SJSA1 (cell line): ENCODE measurements at places on chromosomes 3 and 15. TPM values are rescaled to one million over a fixed set of nuclear protein-coding genes. Genes with fewer than 3 reads are reported as not detected.

The ZNF80 gene
- not detected in 2 replicates for total RNA-seq

The CCR9 gene
- total RNA-seq: not detected in 2 replicates

The POPDC2 gene
- 0.97 TPM in 1 of 2 replicates, not detected in the other for total RNA-seq

The ST3GAL6 gene
- total RNA-seq: not detected in 2 replicates

The SCAMP5 gene
- 0.09 and 0.29 TPM in 2 replicates for total RNA-seq

The AQP9 gene
- not detected in 2 replicates for total RNA-seq

The FAM81A gene
- 1.6 and 2.8 TPM in 2 replicates for total RNA-seq

The FBLN2 gene
- total RNA-seq: 7.4 and 8.5 TPM in 2 replicates

The CKMT1A gene
- not detected in 2 replicates for total RNA-seq

The ADAMTS9 gene
- 4.0 and 5.6 TPM in 2 replicates for total RNA-seq

The SLC28A2 gene
- total RNA-seq: not detected in 2 replicates

The TMEM108 gene
- not detected in 2 replicates for total RNA-seq

The VIPR1 gene
- total RNA-seq: not detected in 2 replicates

The TM4SF1 gene
- 117 and 140 TPM in 2 replicates for total RNA-seq

The TGM5 gene
- total RNA-seq: 0.24 TPM in 1 of 2 replicates, not detected in the other

The CCR3 gene
- total RNA-seq: 0.29 and 0.66 TPM in 2 replicates

The AHSG gene
- not detected in 2 replicates for total RNA-seq

The GALNT15 gene
- total RNA-seq: 1.3 and 2.1 TPM in 2 replicates

The MESP2 gene
- total RNA-seq: not detected in 2 replicates

The CELSR3 gene
- total RNA-seq: under 0.01 and 0.26 TPM in 2 replicates
